ENCODE measurements at places on chromosomes 2 and 18.

- no peak for DNase-seq
Measured at GRCh38 chr2:229160180-229160579, 110.9 kb downstream of the PID1 start.

DNA sequence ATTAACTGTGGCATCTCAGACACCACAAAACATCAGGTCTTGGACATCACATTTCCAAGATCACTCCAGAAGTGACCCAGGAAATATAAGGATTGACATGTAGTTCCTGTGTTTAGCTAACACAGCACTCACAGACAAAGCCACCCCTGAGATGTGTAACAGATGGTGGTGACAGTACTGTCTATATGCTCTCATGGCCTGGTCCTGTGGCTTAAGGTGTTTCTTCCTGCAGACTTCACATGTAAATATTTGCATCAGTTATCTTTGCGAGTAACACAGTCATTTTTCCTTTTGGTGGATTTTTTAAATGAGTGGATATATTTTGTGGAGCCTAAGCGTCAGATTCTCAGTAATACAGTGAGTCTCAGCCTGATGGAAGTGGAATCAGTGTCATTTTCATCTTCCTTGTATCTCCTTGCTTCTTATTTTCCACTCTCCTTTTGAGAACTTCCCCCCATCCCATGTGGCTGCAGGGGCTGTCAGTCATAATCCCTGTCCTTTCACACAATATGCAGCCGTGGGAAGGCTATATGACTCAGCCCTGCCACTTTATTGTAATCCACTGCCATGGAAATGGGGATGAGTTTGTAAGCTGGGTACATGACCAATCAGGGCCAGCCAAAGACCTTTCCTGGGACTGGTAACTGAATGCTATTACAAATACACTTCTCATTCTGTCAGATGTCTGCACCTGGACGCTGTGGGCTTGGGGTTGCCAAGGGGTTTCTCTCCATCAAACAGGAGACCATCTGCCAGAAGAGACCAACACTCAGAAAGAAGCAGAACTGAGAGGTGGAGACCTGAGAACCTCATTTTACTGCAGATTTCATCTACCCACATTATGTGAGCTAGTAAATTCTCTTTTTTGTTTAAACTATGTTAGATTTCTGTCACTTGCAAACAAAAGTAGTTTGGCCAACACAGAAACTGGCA lies 74.3 kb downstream of the ICOS start:
- DNase-seq = peak; percentile 5

GRCh38 chr2:85662899-85663593 lies 5.0 kb downstream of the SFTPB start:
- no peak for DNase-seq

DNA sequence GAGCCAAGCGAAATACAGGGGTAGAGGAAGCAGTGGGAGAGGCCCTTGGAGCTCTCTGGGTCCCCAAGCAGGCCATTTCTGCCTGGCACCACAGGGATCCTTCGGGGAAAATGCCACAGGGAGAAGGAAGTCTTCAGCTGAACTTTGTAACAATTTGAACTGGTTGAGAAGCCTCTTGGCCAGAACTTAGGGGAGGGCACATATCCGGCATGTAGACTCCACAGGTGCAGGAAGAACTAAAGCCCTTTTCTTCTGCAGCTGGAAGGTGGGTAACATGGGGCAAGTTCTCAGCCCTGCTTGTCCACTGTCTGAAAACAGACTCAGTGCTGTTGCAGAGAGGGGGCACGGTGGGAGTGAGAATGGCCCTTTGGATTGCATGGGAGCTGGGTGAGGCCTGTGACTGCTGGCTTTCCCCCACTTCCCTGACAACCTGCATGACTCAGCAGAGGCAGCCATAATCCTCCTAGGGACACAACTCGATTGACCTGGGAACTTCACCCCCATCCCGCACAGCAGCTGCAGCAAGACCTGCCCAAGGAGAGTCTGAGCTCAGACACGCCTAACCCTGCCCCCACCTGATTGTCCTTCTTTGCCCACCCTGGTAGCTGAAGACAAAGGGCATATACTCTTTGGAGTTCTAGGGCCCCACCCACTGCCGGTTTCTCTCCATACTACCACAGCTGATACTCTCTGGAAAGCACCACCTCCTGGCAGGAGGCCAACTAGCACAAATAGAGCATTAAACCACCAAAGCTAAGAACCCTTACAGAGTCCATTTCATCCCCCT lies 101.6 kb upstream of the FAM136A start:
- DNase-seq = no peak

DNA sequence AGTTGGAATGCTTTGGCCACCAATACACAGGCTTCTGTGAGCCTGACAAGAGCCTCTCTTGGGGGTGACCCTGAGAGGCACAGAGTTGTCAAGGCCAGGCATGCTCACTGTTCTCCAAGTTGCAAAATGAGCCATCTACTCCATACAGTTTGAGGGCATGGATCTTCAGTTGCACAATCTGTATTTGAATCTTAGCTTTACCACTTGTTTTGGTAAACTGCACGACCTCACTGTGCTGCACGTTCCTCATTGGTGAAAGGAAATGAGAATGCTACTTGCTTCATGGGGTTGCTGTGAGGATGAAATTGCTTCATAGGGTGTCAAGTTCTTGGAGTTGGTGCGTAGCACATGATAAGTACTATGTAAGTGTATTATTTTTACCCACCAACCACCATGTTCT lies 12.0 kb upstream of the HAAO start:
- no peak for DNase-seq

DNA sequence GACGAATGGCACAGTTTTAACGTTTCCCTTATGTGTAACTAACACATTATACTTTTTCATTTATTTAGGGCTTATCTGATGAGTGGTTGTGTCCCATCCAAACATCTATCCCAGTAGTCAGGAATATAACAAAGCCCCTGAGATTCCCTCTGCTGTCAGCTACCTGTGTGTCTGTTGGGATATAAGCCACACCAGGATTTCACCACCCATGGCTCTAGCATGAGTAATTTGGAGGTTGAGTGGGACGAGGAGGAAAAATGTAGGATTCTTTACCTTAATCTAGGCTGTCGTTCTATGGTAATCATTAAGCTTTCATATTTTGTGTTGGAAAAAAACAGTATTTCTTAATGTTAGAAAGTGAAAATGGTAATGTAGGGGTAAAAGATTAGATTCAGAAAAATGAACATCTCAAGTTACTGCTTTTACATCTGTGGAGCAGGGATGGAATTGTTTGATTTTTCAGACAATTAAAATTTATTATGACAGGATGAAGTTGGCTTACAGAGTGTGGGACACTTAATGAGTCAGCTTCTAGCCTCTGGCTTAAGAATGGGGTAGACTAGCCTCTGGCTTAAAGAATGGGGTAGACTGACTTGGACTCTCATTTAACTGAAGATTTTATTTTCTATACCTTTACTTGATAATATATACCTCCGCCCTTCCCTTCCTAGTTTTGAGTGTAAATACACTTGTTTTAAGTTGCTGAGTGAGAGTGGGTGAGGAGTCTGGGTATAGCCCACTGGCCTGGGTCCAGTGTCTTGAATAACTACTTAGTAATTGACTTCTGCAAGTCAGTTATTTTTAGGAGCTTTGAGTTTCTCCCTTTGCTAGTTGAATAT lies 88.5 kb upstream of the RANBP2 start:
- DNase-seq = no peak

GRCh38 chr2:199956062-199956380 lies 639 bp downstream of the MAIP1 start:
- DNase-seq = no peak

DNA sequence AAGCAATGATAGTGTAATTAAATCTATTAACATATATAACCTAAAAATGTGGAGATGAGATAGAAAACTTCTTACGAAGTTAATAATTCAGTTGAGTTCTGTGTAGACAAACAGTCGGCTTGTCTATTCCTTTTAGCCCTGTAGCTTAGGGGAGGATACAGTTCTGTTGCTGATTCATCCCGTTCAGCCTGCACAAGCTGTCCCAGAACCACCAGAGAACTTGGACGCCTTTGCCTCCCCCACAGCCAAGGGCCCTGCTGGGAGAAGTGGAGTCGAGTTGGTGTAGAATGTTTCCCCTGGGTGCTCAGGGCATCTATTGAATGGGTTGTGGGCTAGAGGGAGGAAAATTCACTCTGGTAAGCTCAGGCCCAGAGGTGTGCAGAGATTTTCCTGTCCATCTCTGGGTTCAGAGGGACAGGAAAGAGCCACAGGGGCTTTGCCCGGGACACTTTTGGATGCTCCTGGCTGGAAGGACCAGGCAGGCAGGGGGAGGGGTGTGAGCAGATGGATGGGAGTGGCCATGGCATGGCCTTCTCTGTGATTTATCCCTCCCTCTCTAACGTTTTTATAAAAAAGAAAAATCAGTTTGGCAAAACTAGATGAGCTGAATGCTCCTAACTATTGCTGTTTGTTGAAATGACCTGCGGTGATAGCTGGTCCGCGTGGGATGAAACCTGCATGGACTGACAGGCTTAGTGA lies 42.8 kb upstream of the GALR1 start:
- no peak for DNase-seq

GRCh38 chr18:5868218-5868854 lies 27.0 kb downstream of the TMEM200C start:
- no peak for DNase-seq

DNA sequence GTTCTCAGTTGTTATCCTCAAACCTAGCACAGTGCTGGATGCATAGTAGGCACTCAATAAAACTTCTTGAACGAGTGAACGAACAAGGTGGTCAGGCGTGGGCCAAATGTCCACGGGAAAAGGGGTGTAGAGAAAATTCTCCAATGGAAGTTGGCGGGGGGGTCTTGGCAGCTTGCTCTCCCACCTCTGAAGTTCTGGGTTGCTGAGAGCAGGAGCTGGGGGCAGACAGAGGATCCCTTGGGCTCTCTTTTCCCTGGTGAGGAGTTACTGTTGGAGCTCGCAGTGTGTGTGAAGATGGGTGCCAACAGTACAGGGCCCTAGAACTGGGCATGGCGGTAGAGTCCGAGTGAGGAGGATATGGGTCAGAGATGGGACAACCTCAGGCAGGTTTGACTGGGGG lies 2.3 kb upstream of the CRYBA2 start:
- DNase-seq = no peak

GRCh38 chr2:216416571-216417307 lies 4.5 kb downstream of the SMARCAL1 start:
- no peak for DNase-seq

GRCh38 chr2:134143568-134143967 lies 110.3 kb upstream of the MGAT5 start:
- no peak for DNase-seq
